ENCODE measurements at places on chromosomes 12 and 14. TPM values are rescaled to one million over a fixed set of nuclear protein-coding genes. Genes with fewer than 3 reads are reported as not detected.

GRCh38 chr14:20490563-20490962 lies 14.8 kb upstream of the RNASE10 start:
- no peak for DNase-seq

DNA sequence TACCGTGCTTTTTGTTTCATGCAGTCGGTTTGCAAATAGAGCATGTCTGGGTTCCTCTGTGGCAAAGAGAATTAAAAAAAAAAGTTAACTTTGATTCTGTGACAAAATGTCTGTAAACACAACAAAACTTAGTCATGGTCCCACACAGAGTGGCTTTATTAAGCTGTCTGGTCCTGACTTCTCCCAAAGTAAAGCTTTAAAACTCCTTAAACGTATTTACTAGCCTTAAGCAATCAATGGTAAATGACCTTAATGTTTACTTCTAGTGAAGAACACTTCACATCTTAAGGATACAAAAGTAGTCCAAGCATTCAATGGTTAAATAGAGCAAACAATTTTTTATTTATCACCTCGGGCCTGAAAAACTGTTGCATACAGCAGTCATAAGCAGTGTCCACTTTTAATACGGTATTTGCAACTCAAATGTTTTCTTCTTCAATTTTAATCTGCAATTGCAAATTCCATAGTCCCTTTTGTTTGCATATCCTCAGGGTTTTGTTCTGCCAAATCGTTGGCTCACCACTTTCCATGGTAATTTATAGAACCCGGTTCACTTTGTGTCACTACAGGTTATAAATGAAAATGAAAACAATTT lies 453.0 kb upstream of the MIS18BP1 start:
- DNase-seq = no peak

SLC10A1 gene
- not detected for total RNA-seq

- no peak for DNase-seq
Observed at GRCh38 chr14:72946491-72946890, 20.2 kb downstream of the DCAF4 start.

GRCh38 chr12:115762936-115763335 lies 514.6 kb downstream of the MED13L start:
- no peak for DNase-seq

AQP6 gene
- not detected for total RNA-seq

DNA sequence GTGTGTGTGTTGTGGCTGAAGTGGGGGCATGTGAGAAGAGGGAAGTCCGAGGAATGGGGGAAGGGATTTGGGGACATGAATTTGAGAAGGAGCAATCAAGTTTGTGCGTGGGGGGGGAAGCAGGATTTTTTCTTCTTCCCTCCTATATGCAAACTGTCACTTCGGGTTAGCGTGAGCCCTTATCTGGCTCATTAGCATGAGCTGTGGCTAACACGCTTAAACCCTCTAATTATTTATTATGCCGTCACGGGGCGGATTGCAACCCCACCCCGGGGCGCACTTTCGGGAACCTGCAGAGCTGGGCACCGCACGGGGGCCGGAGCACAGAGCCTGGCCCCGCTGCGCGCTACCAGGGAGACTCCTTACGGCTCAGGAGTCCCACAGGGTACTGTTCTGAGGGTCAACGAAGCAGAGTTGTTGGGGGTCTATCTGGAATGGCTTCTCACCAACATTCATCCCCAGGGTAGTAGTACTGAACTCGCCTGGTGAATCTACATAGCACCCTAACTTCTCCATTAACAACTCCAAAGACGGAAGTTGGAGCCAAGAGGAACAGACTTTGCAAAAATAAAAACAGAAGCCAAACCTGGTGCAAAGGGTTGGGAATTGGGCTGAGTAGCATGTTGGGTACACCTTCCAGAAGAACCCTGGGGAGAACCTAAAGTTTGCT lies 6.4 kb upstream of the ASCL1 start:
- DNase-seq = no peak

CMA1 gene
- total RNA-seq = 1.3 TPM

DNA sequence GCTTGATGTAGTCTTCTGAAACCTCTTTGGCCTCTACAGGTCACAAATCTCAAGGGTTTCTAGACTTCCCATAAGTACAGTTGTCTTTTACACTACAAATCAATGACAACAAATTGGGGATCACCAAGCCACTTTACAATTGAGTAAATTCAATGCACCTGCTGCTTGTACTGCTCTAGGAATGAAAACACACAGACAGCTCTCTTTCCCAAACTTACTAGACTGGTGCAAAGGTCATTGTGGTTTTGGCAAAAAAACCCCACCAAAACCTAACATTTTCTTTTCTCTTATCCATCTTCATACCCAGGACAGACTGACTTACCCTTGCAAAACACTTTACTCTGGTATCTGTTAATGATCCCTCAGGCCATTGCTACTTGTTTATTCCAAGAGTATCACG lies 2.7 kb downstream of the M6PR start:
- no peak for DNase-seq

GRCh38 chr12:32307326-32307725 lies 92.0 kb upstream of the FGD4 start:
- DNase-seq = no peak

DNA sequence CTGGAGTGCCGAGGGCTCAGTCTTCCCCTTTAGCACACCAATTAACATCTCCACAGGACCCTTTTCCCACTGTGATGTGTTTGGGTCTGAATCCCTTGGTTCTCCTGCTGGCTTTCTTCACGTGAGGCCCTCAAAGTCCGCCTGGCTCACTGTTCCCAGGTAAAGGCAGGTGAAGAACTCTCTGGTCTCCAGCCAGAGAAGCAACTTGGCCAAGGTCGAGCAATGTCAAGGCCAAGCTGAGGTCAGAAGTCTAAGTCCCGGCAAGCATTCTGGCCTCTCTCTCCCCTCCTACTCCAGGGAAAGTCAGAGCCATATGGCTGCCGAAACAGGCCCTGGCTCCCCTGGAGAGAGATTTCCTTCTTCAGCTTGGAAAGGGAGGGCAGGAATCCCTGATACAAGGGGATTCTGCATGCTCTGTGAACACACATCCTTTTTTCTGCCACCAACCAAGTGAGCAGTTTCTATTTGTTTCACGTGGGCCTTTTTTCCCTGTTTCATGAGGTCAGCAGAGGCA lies 61.4 kb upstream of the ESRRB start:
- DNase-seq = no peak

GRCh38 chr12:72074956-72075355 lies 136.3 kb downstream of the TPH2 start:
- DNase-seq = no peak

CYP46A1 gene
- total RNA-seq = 0.25 TPM

BAZ1A gene
- total RNA-seq = 24.9 TPM

DNA sequence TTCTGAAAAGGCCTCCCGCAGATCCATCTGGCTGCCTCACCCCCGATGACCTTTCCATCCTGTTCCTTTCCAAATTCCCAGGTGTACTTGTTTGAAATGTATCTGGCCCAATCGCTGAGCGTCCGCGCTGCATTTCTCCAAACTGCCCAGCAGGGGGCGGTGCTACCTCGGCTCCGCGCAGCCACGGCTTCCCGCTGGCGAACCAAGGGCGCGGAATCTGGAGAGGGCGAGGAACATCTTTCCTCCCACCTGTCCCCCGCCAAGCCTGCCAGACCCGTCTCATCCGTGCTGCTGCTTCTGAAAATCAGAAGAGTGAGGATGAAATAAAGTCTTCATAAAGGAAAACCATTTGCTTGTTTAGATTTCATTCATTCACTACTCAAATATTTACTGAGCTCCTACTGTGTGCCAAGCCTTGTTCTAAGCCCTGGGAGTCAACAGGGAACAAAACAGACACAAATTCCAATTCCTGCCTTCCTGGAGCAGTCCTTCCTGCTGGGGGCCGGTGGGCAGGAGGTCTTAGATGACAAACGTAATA lies 16.8 kb upstream of the MYL2 start:
- DNase-seq = peak; percentile 41

GRCh38 chr12:22250762-22251161 lies 83.7 kb downstream of the ST8SIA1 start:
- no peak for DNase-seq
